ENCODE measurements at places on chromosomes 5 and 9.

DNA sequence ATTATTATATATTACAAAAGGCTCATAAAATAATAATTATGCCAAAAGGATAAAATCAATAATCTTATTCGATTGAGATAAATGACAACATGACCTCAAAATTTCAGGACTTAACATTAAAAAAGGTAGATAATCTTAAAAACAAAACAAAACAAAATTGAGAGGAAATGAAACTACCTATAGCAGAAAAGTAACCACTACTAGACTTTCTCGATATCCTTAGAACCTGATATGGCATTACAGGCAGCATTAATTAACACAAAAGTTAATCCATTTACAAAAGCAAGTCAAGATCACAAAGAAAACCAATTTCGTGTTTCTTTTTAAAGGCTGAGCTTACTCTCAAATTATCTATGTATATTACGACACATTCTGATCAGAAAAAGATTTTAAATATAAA, 29.9 kb downstream of the TMEM161B start:
- no peak for DNase-seq

DNA sequence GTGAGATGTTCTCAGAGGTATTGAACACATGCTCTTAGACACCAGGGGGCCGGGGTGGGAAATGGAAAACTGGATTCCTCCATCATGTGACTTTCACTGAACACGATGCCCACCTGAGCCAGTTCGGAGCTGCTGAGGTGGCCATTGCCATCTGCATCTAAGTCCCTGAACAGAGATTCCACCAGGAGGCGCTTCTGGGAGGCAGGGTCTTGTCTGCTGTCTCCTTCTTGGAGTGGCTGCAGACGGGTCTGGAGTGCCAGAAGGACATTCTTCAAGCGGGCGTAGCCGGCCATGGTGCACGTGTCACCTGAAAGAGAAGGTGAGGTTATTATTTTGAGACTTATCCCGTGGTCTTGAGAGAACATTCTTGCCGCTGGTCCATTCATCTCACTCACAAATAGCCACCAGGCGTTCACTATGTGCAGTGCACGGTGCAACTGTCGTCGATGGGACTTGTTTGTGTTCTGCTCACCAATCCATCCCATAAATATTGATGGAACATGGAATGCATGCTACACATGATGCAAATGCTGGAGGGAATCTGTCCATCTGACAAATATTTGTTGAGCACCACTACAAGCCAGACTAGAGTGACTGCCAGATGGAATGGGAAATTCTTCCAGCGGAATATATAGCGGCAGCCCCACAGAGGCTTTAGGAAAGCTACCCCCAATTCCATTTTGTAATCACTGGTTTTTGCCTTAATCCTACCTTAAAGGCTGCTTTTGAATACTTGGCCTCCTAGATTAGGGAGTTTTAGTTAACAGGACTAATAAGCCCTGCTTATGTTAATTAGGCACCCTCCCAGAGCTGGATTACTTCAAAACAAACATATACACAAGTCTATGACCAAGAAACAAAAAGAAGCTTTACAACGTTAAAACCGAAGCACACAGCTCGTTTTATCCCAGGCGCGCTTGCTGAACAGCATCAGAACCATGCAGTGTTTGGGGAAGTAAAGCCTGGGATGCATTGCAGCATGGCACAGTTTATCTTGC, 264.8 kb downstream of the HSPA4 start:
- no peak for DNase-seq

GRCh38 chr5:95861864-95862561, 39.5 kb upstream of the GLRX start:
- no peak for DNase-seq

DNA sequence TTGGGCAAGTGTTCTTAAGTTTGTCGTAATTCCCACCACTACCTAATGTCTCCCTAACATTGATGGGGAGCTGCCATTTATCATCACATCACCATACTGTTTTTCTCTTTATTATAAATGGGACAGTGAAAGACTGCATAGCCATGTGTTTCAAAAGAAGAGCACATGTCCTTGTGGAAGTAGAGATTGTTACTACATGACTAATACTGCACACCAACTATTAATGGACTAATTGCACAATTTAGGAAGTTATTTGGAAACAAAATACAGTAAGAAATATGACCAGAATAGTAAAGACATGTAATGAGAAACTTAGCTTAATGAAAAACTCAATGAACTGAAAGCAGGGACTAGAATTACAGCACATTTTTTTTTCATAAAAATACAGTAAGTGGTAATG, 12.0 kb upstream of the ELOVL7 start:
- DNase-seq: no peak

DNA sequence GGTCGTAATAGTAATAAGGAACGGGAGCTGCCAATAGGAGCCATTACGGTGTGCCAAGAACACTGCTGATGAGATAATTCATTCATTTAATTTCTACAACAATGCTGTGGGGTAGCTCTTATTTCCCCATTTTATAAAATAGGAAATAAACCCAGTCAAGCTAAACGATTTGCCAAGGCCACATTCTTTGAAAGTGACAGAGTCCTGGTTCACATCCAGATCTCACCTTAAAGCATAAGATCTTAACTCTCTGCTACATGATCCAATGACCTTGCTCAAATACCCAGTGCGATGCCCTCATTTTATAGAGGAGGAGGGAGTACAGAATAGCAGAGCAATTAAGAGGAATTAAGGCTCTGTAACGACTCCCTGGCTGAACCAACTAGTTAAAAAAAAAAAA, 5.0 kb downstream of the PDE6A start:
- DNase-seq: no peak

- DNase-seq: no peak
These were observed 143.3 kb upstream of the SMARCA2 start for GRCh38 chr9:1871626-1872419.

GRCh38 chr5:16350816-16351215, 114.8 kb downstream of the ZNF622 start:
- no peak for DNase-seq

GRCh38 chr5:150642567-150642927, 2.1 kb downstream of the SYNPO start:
- no peak for DNase-seq

- DNase-seq: no peak
These were observed 75.0 kb downstream of the TMEM232 start for GRCh38 chr5:110651507-110651906.

DNA sequence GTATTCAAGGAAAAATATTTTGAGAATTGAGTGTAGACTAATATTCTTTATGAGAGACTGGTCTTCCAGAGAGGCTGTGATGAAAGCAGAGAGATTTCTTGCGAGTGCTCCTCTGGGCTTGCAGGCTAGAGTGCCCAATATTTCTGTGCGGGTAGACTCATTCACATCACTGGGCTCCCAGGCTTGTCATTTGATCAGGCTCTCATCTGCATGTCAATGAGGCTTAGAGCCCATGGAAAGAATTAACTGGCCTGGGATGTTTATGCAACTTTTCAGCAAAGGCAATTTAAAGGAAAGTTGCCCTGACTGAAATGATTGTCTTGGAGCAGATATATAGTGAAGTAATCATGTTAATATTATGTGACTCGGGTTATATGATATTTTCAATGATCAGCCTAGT, 42.3 kb downstream of the SNCAIP start:
- DNase-seq: no peak

DNA sequence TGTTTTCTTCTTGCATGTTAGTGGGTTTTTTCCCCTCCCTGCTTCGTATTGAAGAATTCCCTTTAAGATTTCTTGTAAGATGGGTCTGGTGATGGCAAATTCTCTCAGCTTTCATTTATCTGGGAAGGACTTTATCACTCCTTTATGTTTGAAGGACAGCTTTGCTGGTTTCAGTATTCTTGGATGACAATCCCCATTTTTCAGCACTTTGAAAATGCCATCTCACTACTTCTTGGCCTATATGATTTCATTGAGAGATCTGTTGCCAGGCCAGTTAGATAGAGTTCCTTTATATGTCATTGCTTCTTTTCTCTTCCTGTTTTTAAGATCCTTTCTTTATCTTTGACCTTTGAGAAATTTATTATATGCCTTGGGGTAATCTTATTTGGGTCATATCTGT, 106.3 kb downstream of the KDM4C start:
- DNase-seq: no peak

All from activated naive CD4-positive, alpha-beta T cell treated with anti-CD3 and anti-CD28 coated beads, Interleukin-2, amount 50 U/mL, for 16 hours (primary cell).